ENCODE measurements at places on chromosomes 2 and 18. TPM values are rescaled to one million over a fixed set of nuclear protein-coding genes. Genes with fewer than 3 reads are reported as not detected.

Gene TNFRSF11A
- total RNA-seq, result 0.37 TPM

Gene BOLL
- not detected for total RNA-seq

Gene ADAM23
- total RNA-seq, result 0.44 TPM

Gene GAREM2
- total RNA-seq, result 2.8 TPM

Gene EDAR
- not detected for total RNA-seq

Gene SPDYA
- total RNA-seq, result 1.2 TPM

DNA sequence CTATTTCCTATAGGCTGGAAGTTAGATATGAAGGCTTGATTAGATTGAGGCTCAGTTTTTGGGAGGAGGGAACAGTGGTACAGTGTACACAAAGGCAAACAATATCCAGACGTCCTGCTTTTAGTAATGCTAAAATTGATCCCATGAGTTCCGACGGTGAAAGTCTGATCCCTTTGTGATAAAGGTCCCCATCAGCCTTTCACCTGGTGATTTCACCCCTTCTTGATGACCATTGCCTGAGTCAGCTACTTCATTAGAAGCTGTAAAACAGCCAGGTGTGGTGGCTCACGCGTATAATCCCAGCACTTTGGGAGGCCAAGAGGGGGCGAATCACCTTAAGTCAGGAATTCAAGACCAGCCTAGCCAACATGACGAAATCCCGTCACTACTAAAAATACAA lies 29.7 kb downstream of the TWSG1 start:
- H3K36me3 ChIP-seq, result no peaks in the 10 kb centered on the region
- no peaks in the 10 kb centered on the region for H3K27me3 ChIP-seq
- no peak overlapping the region for H3K27ac ChIP-seq
- H3K4me3 ChIP-seq, result no peak overlapping the region

- H3K27me3 ChIP-seq, result no peaks in the 10 kb centered on the region
- H3K4me3 ChIP-seq, result no peak overlapping the region
Observed at GRCh38 chr2:230694241-230694640, 18.4 kb upstream of the CAB39 start.

GRCh38 chr18:26702086-26702485 lies 153.7 kb upstream of the KCTD1 start:
- no peak for DNase-seq
- H3K27ac ChIP-seq, result no peak overlapping the region
- H3K36me3 ChIP-seq, result no peaks in the 10 kb centered on the region
- H3K27me3 ChIP-seq, result no peaks in the 10 kb centered on the region
- no peak overlapping the region for H3K4me3 ChIP-seq

DNA sequence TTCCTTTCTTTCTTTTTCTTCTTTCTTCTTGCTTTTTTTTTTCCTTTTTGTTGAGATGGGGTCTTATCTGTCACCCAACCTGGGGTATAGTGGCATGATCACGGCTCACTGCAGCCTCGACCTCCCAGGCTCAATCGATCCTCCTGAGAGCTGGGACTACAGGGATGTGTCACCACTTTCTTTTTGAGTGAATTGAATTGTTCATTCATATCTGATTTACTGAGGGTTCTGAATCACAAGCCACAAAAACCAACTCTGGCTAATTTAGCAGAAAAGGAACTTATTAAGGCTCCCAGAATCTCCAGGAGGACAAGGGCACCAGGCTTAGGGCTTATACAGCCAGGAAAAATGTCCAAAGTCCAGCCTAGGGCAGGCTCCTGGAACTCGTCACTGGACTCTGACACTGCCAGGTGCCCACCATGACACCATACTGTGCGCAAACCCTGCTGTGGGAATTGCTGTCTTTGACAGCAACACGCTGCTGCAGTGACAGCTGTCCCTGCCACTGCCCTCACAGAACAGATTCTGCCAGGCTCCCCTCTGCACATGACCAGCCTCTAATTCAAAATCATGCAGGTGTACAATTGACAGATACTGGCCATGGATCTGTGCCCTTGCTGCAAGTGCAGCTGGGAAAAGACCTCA lies 42.9 kb upstream of the EML6 start:
- H3K4me1 ChIP-seq, result peaks cover 8% of the 10 kb centered on the region
- no peak for DNase-seq

GRCh38 chr2:197893403-197894177 lies 89.2 kb downstream of the PLCL1 start:
- H3K4me3 ChIP-seq, result no peak overlapping the region
- no peaks in the 10 kb centered on the region for H3K4me1 ChIP-seq
- no peaks in the 10 kb centered on the region for H3K36me3 ChIP-seq
- H3K27ac ChIP-seq, result no peak overlapping the region

- no peaks in the 10 kb centered on the region for H3K27me3 ChIP-seq
- peaks cover 27% of the 10 kb centered on the region for H3K4me1 ChIP-seq
- no peak overlapping the region for H3K27ac ChIP-seq
- no peak for DNase-seq
- no peak overlapping the region for H3K4me3 ChIP-seq
Observed at GRCh38 chr2:97932975-97933662, 62.6 kb downstream of the TMEM131 start.

DNA sequence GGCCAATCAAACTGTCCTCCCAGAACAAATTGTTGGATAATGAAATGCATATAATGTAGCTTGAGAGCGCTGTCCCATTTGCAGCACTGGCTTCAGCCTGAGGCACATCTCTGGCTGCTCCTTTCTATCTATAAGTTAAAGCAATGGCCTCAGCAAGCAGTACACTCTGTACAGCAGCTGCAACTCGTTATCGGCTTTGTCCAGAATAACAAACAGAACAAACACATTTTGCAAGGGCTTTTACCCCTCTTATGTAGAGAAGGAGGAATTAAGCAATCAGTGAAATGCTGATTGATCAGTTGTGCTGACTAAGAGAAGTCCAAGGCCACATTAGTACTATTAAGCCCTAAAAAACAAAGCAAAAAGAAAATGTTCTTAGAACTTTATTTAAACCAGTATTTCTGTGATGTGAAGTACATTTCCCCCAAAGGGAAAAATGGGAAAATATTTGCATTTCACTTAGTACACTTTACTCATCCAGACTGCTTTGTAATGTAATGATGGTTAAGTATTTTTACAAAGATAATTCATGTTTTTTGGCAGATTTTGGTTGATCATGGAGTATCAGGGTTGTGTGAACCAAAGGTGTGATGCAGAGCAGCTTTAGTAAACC lies 15.0 kb upstream of the CPS1 start:
- H3K27me3 ChIP-seq, result no peaks in the 10 kb centered on the region
- H3K4me3 ChIP-seq, result no peak overlapping the region
- no peak for DNase-seq
- no peaks in the 10 kb centered on the region for H3K36me3 ChIP-seq

DNA sequence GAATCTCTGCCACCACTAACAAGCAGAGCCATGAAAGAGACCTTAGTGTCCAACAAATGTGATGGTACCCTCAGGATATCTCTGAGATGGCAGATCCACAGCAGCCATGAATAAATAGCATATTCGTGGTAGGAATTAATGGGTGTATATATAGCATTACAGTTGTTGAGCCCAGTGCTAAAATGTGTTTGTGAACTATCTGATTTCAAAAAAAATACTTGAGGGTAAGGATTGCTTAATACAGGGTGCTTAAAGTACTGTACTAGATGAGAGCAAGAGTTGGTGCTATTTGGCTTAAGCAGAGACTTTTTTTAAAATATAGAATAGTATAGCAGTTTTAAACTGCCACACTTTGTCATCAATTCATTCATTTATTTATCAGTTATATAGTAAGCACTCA lies 101.5 kb upstream of the GALNT5 start:
- H3K27me3 ChIP-seq, result no peaks in the 10 kb centered on the region
- no peak overlapping the region for H3K27ac ChIP-seq
- no peaks in the 10 kb centered on the region for H3K4me1 ChIP-seq
- no peak overlapping the region for H3K4me3 ChIP-seq
- no peaks in the 10 kb centered on the region for H3K36me3 ChIP-seq

GRCh38 chr2:203412546-203413331 lies 84.5 kb downstream of the ABI2 start:
- DNase-seq, result no peak
- no peak overlapping the region for H3K27ac ChIP-seq
- H3K4me1 ChIP-seq, result no peaks in the 10 kb centered on the region
- H3K4me3 ChIP-seq, result no peak overlapping the region
- H3K27me3 ChIP-seq, result no peaks in the 10 kb centered on the region

DNA sequence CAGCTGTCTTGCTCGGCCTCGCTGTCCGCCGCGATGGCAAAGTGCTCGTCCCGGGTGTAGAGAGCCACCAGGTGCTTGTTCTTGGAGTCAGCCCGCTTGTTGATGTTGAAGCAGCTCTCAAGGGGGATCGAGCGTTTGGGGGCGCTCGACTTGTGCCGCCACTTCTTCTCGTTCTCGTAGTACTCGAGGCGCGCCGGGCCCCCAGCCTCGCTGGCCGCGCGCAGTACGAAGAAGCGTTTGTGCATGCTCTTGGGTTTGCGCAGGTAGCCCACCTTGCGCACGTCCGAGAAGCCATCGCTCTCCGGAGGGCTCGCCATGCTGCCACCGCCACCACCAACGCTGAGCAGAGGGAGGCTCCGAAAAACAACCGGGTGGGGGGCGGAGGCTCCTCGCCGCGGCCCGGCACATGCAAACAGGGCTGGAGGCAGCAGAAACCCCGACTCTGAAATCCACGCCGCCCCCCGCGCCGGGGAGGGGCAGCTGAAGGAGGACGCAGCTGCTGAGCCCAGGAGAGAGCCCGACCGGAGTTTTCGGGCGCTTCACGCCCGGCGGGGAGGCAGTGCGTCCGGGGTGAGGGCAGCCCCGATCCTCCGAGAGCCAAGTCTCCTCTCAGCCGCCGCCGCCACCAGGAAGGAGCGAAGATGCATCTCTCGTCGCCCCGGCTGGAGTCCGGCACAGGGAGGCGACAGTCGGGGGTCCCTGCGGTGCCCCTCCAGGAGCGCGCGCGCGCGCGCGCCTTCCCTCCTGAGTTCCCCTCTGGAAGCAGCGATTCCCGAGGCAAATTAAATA lies 1.0 kb downstream of the IRS1 start:
- DNase-seq, result peak; percentile 77
- H3K27me3 ChIP-seq, result no peaks in the 10 kb centered on the region
- H3K4me3 ChIP-seq, result peak overlapping the region; percentile 91
- H3K4me1 ChIP-seq, result peaks cover 34% of the 10 kb centered on the region
- peak overlapping the region; percentile 88 for H3K27ac ChIP-seq
- H3K36me3 ChIP-seq, result peaks cover 25% of the 10 kb centered on the region

DNA sequence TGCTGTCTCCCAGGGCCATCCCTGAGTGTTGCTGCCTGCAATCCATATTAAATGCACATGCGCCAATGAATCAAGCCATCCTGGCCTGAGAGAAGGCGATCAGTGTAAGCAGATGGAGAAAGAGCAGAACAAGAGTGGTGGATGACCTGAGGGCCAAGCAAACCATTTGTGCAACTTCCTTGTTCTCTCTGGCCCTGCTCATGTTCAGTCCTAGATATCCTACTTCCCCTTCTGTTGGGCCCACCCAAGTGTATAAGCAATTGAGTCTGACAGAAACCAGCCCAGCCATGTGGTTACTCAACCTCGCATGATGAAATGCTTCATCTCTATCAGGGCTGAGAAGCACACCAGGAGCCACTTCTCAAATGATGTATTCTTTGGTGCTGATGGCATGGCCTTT lies 383.1 kb upstream of the ID2 start:
- H3K27ac ChIP-seq, result no peak overlapping the region
- H3K4me1 ChIP-seq, result peaks cover 12% of the 10 kb centered on the region
- H3K27me3 ChIP-seq, result no peaks in the 10 kb centered on the region
- no peak overlapping the region for H3K4me3 ChIP-seq
- DNase-seq, result no peak

DNA sequence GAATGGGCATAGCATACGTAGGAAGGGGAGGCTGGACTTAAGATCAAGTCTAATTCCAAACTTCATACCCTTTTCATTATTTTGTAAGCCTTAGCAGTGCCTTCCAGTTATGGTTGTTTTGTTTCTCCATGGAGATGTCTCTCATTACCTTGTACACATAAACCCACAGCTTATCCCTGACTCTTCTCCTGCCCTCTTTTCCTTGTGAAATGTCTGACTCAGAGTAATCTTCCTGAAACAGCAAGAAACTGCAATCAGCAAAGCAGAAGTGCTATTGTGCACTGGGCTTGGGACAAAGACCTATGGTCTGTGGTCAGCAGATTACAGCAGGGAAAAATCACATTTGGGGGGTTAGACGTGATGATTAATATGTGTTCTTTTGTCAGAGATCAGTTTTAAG lies 176.7 kb downstream of the IKZF2 start:
- DNase-seq, result no peak
- no peak overlapping the region for H3K27ac ChIP-seq
- peaks cover 17% of the 10 kb centered on the region for H3K4me1 ChIP-seq
- H3K27me3 ChIP-seq, result no peaks in the 10 kb centered on the region
- H3K4me3 ChIP-seq, result no peak overlapping the region

DNA sequence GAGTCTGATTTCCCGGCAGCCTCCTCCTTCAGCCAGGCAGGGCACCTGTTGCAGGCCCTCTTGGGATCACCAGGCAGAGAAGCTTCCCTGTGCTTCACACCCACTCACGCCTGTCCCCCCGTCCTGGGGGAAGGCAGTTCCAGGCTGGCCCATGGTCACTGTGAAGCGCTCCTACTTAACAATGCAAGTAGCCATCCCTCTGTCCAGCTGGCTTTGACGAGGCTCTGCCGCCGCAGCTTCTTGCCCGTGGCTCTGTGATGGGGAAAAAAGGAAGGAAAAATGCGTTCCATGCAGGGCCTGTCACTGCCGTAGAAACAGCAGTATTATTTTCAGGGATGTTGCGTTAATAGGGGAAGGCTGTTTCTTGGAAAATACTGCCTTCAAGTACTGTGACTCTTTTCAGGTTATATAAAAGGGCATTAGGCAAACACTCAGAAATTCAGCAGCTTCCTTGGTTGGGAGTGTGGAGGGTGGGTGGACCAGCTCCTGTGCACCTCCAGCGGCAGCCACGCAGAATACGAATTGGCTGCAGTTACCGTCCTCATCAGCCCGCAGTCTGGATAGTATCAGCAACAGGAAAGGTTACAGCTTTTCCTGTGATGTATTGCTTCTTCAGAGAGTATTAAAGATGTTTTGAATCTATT lies 232.3 kb downstream of the KLHL29 start:
- no peak for DNase-seq
- H3K27ac ChIP-seq, result no peak overlapping the region
- peaks cover 9% of the 10 kb centered on the region for H3K4me1 ChIP-seq
- no peak overlapping the region for H3K4me3 ChIP-seq
- no peaks in the 10 kb centered on the region for H3K27me3 ChIP-seq

- H3K27me3 ChIP-seq, result no peaks in the 10 kb centered on the region
- H3K36me3 ChIP-seq, result no peaks in the 10 kb centered on the region
- H3K4me1 ChIP-seq, result no peaks in the 10 kb centered on the region
- no peak overlapping the region for H3K4me3 ChIP-seq
- no peak overlapping the region for H3K27ac ChIP-seq
Observed at GRCh38 chr2:97769308-97769707, 55.9 kb downstream of the ZAP70 start.

Data from A673 (cell line).